ENCODE measurements at places on chromosomes 4 and X. TPM values are rescaled to one million over a fixed set of nuclear protein-coding genes. Genes with fewer than 3 reads are reported as not detected.

DNA sequence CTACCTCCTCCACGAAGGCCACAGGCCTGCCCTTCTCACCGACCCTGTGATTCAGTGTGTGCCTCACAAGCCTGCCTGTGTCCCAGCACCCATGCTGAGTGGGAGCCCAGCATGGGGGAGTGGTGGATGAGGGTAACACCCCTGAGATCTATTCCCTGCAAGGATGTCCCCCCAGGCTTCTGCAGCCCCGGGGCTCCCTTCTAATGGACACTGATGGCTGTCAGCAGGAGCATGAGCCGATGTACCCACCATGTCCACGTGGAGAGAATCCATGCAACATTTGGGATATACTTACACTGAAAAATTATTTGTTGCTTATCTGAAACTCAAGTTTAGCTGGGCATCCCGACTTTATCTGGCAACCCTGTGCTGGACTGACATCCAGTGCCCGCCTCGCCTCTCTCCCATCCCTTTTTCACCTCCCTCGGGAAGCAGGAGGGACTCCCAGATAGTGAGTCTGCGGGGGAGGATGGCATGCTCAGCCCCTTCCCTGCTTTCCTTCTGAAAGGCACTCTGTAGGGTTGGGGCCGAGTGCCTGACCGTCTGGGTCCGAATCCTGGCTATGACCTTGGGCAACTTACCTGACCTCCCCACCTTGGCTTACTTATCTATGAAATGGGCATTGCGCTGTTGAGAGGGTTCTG is 46.9 kb upstream of the SORCS2 start:
- no peaks in the 10 kb centered on the region for H3K27me3 ChIP-seq
- H3K36me3 ChIP-seq: no peaks in the 10 kb centered on the region
- no peak overlapping the region for H3K4me3 ChIP-seq
- no peak for DNase-seq
- H3K4me1 ChIP-seq: no peaks in the 10 kb centered on the region

DNA sequence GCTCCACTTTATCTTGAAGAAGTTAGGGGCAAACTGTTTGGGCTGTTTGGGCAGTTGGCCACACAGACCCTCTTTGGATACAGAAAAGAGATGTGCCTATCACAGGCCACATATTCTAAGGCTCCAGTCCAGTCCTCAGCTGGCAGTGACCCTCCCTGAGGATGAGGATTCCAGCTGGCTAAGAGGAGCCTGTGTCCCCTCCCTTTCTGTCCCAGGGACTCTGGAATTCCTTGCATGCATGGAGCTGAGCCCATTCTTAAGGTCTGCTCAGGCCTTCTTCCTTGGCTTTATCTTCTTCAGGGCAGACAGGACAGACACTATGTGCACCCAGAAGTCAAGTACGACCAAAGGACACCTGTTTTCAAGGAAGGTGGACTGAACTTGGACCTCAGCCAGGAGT is 23.8 kb upstream of the GK2 start:
- no peak overlapping the region for H3K4me3 ChIP-seq
- DNase-seq: no peak
- no peaks in the 10 kb centered on the region for H3K27me3 ChIP-seq
- H3K4me1 ChIP-seq: no peaks in the 10 kb centered on the region
- H3K27ac ChIP-seq: no peak overlapping the region
- H3K36me3 ChIP-seq: no peaks in the 10 kb centered on the region

DNA sequence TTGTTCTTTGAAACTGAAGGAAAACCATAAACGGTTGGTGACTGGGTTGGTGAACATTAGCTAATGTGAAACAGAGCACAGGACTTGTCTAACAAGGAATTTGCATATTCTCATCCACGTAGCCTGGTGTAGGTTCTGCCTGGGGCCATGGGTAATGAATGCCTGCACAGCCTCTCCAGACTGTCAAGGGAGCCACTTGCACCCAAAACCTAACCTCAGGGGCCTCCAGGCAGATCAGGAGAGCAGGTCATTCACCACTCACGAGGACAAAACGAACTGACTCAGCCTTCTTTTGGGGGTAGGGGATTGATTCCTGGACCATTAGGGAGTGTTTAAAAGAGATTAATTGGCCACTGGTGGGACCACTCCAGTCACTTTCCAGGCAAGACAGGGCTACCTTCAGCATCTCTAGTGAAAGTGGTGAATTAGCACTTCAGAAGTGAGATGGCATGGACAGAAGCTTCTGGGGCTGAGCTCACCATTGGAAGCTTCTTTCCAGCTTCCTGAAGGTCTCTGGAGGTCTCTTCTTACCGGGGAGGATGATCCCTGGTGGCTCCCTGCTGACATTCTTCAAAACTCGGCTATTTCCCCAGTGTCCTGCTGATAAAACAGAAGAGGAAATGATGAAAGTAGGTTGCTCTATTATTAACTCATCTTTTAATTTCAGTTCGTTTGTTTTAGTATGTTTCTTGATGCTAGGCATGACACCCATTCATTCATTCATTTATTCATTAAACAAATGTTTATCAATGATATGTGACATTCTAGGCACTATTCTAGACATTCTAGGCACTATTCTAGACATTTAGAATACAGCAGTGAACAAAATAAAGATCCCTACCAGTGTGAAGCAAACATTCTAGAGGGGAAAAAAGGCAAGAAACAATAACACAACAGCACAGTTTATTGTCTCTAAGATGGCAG is 104.5 kb upstream of the LNX1 start:
- no peak overlapping the region for H3K4me3 ChIP-seq
- H3K27me3 ChIP-seq: no peaks in the 10 kb centered on the region
- H3K4me1 ChIP-seq: no peaks in the 10 kb centered on the region
- H3K36me3 ChIP-seq: no peaks in the 10 kb centered on the region
- H3K27ac ChIP-seq: no peak overlapping the region

GRCh38 chrX:23756165-23756564 is 13.1 kb upstream of the ACOT9 start:
- H3K27ac ChIP-seq: no peak overlapping the region
- no peaks in the 10 kb centered on the region for H3K27me3 ChIP-seq
- DNase-seq: peak; percentile 80
- H3K4me3 ChIP-seq: no peak overlapping the region
- no peaks in the 10 kb centered on the region for H3K4me1 ChIP-seq

DNA sequence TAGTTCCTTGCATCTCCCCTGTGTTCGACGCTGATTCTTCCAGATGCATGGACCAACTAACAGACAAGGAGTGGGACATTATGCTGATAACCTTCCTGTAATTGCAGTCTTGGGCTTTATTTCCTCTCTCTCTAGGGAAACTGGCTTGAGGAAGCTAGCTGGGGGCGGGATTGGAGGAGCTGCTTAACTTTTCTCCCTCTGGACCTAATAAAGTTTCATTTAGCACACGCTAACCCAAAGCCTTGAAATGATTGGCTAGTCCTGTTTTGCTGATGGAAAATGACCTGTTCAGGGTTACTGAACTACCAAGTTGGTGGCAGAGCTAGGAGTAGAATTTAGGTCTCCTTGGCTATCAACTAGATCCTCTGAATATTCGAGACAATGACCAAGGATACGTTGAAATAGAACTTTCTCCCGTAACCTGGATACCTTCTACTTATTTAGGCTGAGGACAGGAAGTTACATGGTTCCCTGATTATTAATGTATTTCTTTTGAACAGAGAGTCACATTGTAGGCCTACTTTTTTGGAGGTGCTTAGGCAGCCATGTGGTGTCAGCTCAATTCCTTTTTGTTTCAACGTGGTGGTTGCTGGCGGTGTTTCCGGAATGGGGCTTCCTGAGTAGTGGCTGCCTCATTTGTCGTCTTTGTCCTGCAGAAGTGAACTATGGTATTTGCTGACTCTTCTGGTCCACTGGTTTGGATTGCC is 2.0 kb downstream of the PGK1 start:
- peaks cover 18% of the 10 kb centered on the region for H3K4me1 ChIP-seq
- no peak for DNase-seq
- H3K4me3 ChIP-seq: no peak overlapping the region
- H3K27ac ChIP-seq: peak overlapping the region; percentile 95
- H3K27me3 ChIP-seq: no peaks in the 10 kb centered on the region
- H3K36me3 ChIP-seq: no peaks in the 10 kb centered on the region

GRCh38 chrX:15497865-15498264 is 2.7 kb upstream of the BMX start:
- H3K27me3 ChIP-seq: no peaks in the 10 kb centered on the region
- H3K4me1 ChIP-seq: peaks cover 7% of the 10 kb centered on the region
- H3K36me3 ChIP-seq: no peaks in the 10 kb centered on the region
- DNase-seq: peak; percentile 67
- H3K4me3 ChIP-seq: no peak overlapping the region

DNA sequence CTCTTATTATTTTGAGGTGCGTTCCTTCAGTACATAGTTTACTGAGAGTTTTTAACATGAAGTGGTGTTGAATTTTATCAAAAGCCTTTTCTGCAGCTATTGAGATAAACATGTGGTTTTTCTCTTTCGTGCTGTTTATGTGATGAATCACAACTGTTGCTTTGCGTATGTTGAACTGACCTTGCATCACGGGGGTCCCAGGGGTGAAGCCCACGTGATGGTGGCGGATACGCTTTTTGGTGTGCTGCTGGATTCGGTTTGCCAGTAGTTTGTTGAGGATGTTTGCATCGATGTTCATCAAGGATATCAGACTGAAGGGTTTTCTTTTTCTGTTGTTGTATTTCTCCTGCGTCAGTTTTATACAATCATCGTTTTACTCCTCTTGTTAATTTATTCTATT is 4.6 kb upstream of the H2BW1 start:
- no peaks in the 10 kb centered on the region for H3K27me3 ChIP-seq
- H3K36me3 ChIP-seq: no peaks in the 10 kb centered on the region
- no peaks in the 10 kb centered on the region for H3K4me1 ChIP-seq
- DNase-seq: no peak

DNA sequence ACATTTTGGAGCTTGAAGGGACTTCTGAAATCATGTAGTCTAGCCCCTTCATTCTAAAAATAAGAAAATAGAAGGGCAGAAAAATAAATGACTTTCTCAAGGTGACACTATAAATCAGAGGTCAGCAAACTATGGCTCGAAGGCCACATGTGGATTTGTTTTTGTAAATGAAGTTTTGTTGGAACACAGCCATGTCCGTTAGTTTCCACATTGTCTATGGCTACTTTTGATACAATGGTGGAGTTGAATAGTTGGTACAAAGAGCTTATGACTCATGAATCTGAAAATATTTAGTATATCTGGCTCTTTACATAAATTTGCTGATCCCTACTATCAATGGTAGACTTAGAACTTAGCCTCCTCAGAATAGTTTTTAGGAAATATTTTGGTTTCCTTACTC is 302.4 kb upstream of the PRPS2 start:
- no peak overlapping the region for H3K27ac ChIP-seq
- no peak overlapping the region for H3K4me3 ChIP-seq
- no peaks in the 10 kb centered on the region for H3K36me3 ChIP-seq
- no peaks in the 10 kb centered on the region for H3K4me1 ChIP-seq

DNA sequence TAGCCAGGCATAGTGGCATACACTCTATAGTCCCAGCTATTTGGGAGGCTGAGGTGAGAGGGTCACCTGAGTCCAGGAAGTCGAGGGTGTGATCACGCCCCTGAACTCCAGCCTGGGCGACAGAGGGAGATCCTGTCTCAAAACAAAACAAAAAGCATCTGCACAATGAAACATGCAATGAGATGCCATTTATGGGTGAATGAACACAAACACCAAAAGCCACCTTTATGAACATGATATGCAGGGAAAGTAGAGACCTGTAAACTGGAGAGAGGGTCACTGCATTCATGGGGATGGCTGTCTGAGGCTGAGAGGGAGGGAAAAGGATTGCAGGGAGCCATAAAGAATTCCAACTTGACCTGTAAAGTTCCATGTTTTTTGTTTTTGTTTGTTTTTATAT is 70.7 kb downstream of the EVC start:
- DNase-seq: no peak
- H3K27me3 ChIP-seq: no peaks in the 10 kb centered on the region
- H3K36me3 ChIP-seq: no peaks in the 10 kb centered on the region
- H3K4me1 ChIP-seq: no peaks in the 10 kb centered on the region

Gene EREG
- total RNA-seq: 6.4 TPM

Gene GYG2
- not detected for total RNA-seq

Gene HMX1
- total RNA-seq: not detected
